Large intestine (tissue), 12 donors: ENCODE measurements at places on chromosomes 4 and X. TPM values are rescaled to one million over a fixed set of nuclear protein-coding genes. Genes with fewer than 3 reads are reported as not detected.

FAM241A gene
- polyA plus RNA-seq: 1.3 TPM

GAGE12J gene
- polyA plus RNA-seq: not detected

- DNase-seq: no peak
These were observed 179.7 kb upstream of the NDST4 start for GRCh38 chr4:115293093-115293462.

- no peak for DNase-seq
These were observed 30.8 kb downstream of the DAPP1 start for GRCh38 chr4:99847362-99847976.

- no peak for DNase-seq
These were observed 674.8 kb upstream of the INTU start for GRCh38 chr4:126957987-126958386.

GRCh38 chr4:176036585-176037205 is 28.9 kb upstream of the WDR17 start:
- DNase-seq: no peak

GRCh38 chrX:118973389-118974087 is 880 bp upstream of the LONRF3 start:
- DNase-seq: no peak
